ENCODE measurements at places on chromosomes 1 and 21.

- DNase-seq: no peak
Measured at GRCh38 chr1:91594383-91595055, 93.9 kb downstream of the CDC7 start.

- no peak for DNase-seq
Measured at GRCh38 chr1:181778640-181779260, 282.8 kb downstream of the ZNF648 start.

DNA sequence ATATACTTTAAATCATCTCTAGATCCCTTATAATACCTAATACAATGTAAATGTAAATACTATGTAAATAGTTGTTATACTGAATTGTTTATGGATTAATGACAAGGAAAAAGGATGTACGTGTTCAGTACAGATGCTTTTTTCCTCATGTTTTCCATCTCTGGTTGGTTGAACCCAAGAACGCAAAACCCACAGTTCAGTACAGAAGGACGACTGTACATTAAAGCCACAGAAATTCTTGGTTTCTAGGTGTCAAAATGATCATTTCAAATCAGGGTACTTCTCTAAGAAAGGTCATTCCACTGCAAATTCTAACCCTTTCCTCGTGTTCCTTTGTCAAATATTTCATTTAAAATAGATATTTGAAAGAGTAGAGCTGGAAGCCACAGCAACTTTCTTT lies 158.1 kb downstream of the VAV3 start:
- no peak for DNase-seq

DNA sequence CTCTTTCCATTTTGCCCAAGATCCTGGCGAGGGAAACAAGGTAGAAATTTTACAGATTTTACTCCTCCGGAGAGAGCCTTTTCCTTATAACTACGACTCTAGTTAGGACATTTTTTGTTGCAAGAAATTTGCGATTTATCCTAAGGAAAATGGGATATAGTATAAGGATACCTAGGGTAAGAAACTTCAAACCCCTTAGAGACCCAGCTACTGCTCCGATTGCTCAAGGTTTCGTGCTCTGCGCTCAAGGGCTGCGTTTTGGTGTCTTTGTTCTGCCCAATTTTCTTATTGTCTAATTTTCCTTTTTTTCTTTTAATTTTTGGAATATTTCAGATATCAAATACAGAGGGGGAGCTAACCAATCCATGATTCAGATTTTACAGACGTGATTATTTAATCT lies 1.5 kb downstream of the TTC3 start:
- no peak for DNase-seq

DNA sequence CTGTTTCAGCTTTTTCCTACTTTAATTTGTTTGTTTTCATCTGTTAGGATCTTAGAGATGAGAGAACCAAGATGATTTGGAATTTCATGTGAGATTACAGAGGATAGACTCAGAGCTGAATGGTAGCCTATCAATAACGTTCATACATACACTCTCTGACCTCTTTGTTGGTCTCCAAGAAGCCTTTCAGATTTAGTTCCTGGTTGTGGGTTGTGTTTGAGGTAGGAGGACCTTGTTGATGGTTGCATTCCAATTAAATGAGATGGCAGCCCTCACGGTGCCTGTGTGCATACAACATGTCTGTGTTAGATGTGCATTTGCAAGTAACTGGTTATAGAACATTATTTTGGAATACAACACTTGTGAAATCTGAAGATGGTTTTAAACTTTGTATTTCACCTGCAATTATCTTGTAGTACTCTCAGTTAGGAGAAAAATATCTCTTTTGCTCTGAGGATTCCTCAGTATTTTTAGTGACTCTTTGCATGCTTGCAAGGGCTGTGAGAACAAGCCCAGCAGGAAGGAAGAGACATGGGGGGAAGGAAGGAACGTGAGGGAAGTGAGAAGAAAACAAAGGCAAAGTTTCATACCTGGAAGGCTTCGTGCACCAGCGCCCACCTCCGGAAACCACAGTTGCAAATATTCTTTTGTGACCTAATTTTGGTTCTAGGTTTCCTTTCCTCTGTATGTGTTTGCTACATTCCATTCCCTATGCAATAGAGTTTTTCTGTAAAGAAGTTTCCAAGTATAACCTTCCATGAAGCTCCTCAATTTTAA lies 291.8 kb downstream of the DISC1 start:
- no peak for DNase-seq

DNA sequence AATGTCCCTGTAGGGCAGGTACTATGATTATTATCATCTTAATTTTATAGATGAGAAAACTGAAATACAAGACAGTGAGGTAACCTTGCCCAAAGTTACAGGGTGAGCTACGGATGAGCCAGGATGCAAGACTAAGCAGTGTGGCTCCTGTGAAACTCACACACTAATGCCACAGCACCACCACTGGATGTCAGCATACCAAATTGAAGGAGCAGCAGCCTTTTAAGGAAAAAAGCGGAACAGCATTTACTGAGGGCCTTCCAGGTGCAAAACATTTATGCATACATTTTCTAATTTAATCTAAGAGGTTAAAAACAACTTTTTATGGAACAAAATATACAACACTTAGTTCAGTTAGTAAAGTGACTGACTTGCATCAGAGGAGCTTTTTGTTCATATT lies 41.7 kb downstream of the SEC16B start:
- DNase-seq: peak; percentile 33

DNA sequence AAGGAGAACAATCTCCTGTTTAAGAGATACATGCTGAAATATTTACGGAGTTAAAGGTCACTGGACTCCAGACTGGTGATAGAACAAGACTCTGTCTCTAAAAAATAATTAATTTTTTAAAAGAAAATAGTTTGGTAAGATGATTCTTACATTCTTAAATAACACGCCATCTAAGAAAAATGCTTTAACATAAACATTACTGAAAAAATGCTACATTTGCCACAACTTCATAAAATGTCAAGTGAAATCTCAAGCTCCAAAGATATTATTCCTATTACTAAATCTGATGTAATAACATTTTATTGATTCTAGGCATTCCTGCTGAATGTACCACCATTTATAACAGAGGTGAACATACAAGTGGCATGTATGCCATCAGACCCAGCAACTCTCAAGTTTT lies 4.1 kb downstream of the ANGPTL3 start:
- no peak for DNase-seq

DNA sequence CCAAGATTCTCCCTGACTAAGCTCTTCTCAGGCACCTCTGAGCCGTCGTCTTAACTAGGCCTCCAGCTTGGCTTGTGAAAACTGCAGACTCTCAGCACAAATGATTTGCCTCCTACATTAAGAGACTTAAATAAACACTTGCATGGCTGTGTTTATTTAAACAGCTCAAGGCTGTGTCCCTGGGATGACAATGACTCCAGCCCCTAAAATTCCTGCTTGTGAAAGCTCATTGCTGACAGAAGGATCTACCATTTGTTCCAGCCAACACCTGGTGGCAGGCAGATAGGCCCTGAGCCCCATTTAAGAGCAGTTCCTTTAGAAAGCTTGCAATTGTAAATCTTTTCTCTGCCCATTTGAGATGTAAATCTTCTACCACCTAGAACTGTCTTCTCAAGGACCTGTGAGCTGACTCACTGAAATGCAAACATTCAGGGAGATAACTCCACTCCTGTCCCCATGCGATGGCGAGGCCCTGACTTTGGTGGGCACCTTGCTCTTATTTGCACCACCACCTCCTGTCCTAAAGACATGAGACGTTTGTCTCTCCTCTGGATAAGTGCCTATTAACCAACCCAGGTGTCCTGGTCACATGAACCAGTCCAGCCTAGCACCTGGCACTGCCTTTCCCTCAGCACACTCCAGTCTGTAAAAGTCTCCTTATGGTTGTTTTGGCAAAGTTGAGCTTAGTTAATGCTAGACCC lies 15.1 kb upstream of the PCP4 start:
- DNase-seq: no peak

DNA sequence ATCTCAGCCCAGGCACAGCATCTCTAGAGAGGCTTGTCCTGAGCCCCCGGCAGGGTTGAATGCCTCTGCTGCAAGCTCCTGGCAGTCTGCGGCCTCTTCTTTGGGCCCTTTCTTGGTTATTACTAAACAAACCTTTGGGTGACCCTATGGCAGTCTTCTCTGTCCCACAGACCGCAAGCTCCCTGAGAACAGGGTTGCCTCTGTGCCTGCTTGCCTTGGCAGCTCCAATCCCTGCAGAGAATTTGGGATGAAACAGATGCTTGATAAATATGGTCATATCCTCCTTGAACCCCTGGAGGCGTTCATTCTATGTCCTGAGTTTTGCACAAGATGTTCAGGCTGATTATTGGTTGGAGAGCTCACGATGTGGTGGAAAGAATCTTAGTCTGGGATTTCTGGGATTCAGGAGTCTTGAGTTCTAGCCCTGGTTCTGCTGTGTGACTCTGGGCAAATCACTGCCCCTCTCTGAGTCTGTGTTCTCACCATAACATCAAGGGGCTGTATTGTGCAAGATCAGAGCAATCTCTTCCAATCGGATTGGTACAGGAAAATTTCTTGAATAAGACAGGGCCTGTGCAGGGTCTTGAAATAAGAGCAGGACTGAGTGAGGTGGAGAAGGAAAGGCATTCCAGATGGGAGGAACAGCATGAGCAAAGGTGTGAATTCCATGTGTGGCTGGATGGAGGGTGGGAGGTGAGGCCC lies 49.6 kb downstream of the EDN2 start:
- DNase-seq: no peak

DNA sequence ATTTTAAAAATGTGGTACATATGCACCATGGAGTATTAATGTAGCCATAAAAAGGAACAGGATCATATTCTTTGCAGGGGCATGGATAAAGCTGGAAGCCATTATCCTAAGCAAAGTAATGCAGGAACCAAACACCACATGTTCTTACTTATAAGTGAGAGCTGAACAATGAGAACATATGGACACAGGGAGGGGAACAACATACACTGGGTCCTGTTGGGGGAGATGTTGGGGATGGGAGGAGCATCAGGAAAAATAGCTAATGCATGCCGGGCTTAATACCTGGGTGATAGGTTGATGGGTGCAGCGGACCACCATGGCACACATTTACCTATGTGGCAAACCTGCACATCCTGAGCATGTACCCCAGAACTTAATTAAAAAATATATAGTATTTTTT lies 352.5 kb upstream of the KAZN start:
- DNase-seq: no peak

DNA sequence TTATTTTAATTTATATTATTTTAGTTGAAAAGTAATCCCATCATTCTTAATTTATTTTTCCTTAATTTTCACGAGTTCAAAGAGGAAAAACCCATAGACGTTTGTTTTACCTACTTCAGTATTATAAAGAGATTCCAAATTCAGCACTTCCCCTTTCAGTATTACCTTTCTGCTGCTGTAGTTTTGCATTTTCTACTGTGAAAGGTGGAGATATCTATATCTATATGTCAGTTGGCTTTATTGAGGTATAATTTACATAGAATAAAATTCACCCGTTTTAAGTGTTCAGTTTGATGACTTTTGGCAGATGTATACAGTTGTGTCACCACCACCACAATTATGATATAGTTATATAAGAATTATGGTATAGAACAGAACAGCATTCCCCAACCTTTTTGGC lies 33.0 kb downstream of the MAST2 start:
- DNase-seq: no peak

DNA sequence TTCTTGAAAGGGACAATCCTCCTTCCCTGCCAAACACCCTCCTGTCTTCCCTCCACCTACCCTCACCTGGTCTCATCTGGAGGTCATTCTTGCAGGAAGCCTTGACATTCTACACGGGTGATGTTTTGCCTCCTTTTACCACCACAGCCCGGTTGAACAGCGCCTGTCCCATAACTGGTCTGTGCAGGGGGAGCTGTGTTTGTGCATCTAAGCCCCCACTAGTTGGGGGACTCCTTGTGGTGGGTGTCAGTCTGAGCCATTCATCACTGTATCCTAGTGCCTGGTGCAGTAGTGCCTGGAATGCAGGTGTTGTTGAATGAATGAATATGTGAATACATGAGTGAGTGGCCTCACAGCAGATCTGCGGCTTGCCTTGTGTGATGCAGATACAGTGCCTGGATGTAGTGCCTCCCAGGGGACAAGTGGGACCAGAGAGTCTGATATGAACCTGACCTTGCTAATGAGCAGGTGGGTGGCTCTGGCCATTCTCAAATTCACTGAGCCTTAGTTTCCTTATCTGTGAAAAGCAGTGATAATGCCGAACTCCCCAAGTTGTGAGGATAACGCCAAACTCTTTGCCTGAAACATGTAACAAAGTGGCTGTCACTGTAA lies 79.8 kb downstream of the OMA1 start:
- no peak for DNase-seq

DNA sequence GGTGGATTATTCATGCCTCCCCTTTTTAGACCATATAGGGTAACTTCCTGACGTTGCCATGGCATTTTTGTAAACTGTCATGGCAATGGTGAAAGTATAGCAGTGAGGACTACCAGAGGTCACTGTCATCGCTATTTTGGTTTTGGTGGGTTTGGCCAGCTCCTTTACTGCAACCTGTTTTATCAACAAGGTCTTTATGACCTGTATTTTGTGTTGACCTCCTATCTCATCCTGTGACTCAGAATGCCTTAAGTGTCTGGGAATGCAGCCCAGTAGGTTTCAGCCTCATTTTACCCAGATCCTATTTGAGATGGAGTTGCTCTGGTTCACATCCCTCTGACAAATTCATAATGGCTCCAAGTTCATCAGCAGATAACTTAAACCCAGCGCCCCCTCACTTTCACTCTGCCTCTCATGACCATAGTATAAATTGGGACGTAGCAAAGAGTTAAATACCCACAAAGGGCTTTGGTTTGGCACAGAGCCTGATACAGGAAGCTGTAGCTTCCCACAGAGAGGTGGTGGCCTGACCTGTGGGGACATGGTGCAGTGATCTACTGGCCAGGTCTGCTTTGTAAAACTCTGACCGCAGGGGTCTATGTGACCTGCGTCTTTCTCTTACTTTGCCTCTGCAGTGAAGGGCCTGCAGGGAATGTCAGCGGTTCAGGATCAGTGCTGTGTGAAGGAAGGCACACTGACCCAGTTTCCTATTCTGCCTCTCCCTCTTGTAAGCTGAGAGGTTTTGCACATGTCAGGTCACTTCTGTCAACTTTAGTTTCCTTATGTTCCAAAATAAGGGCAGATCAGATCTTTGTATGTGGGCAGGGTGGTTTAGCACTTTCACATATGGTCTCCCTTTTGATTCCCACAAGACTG lies 78.1 kb upstream of the ZNF644 start:
- DNase-seq: no peak

DNA sequence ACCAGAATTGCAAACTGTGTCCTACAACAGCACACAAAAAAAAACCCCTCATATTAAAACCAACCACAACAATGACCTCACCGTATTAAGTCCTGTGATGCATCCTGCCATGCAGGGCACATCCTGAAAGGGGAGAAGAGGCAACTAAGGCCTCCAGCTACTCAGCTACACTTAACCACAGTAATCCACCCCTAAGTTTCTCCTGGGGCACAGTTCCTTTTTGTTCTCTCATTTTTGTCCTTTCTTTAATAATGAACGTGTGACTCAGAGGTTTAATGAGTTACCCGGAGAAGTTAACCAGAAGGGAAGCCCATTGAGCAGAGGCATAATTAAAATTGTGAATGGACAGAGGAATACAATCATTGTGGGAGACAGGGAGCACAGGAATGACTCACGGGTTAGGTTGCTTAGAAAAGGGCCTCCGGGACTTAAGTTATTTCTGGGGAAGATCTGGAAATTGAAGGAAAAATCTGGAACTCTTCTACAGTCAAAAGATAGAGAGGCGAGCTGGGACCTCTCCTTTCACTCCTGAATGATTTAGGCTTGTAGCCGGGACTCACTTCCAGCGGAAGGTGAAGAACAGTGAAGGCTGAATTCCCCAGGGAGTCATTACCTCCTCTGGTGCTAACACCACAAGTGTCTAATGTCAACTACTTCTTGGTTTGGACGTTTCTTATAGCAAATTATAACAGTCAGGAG lies 36.9 kb upstream of the HIVEP3 start:
- peak; percentile 73 for DNase-seq
